Kidney (tissue), 22 donors: ENCODE measurements at places on chromosomes 2 and 18.

DNA sequence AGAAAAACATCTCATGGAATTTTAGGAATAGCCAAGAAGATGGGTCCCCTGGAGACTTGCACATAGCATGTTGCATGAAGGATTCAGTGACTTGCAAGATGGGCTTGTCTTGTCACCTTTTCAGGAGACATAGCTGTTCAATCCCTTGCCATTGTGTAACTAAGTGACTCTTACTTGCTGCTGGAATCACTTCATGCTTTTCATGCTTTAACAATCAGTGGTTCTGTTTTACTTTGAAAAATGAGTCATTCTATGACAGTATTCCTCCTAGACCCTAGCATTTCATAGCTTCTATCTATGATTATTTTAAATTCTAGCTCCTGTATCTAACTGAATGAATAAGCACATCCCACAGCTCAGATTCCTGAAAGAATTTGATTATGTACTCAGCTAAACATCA, 2.8 kb downstream of the KYNU start:
- no peak for DNase-seq

- DNase-seq = no peak
These were observed 3.4 kb downstream of the HDLBP start for GRCh38 chr2:241312082-241312481.

DNA sequence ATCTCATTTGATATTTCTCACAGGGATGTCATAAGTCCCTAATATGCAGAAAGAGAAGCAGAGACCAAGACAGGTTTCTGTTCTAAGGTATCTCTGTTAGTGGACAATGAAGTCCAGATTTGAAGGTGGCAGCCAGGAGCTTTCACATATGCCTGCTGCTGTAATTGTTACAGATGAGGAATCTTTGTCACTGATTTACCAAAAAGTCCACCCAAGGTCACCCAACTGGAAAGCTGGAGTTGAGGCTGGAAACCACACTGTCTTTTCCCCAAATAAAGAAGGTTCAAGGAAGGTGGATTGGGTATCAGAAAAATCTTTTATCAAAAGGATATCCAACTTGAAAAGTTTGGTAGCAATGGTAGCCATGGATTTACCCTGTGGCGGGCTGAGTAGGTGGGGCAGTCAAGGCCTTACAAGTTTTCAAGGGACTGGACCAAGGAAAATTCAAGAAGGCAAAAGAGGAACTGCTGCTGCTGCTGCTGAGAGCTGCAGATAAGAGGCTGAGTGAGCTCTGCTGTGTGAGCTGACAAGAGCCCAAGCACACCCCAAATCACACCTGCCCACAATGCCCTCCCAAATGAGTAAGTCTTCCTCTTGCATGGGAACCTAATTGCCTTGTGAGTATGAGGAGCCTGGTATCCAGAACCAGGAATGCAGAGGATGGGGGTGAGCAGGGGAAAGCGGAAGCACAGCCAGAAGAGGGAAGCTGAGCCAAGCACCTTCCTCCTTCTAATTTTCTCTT, 241.2 kb downstream of the ANAPC1 start:
- no peak for DNase-seq

GRCh38 chr2:64988420-64989125, 626 bp upstream of the SLC1A4 start:
- peak; percentile 92 for DNase-seq

GRCh38 chr2:120053891-120054290, 41.0 kb downstream of the EPB41L5 start:
- no peak for DNase-seq

DNA sequence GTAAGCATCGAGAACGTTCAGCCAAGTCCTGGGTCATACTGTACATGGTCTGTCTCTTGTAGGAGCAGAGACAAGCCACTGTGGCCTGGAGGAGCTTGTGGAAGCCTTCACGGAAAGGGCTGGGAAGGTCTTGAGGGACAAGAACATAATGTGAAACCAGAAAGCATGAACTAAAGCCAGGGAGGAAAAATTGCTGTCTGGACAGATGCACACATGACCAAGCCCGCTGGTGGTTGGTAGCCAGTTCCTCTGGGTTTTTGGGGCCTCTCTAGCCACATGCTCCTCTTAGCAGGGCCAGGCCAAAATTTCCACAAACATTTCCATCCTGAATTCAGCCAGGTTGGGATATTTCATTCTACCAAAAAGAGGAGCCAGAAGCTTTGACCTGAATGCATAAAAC, 196.2 kb upstream of the SIX2 start:
- DNase-seq = no peak

GRCh38 chr18:76051396-76052226, 443.4 kb downstream of the ZNF516 start:
- no peak for DNase-seq

GRCh38 chr2:231280846-231281245, 82.4 kb downstream of the ARMC9 start:
- DNase-seq = no peak

DNA sequence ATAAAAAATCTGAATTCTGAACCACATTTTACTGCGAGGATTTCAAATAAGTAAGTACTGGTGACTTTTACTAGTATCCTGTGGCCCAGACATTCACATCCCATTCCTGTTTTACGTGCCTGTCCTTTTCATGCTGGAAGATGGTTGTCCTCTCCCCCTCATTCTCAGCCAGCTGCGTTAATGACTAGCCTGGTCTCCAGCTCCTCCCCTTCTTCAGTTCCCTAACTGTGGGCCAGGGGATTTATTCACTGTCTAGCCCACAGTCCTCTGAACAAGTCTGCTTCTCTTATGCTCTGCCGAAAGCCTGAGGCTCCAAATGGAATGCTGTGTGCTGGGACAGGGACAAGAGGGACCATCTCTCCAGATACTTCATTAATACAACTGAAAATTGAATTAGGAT, 373.9 kb downstream of the PTPRM start:
- DNase-seq = peak; percentile 29

DNA sequence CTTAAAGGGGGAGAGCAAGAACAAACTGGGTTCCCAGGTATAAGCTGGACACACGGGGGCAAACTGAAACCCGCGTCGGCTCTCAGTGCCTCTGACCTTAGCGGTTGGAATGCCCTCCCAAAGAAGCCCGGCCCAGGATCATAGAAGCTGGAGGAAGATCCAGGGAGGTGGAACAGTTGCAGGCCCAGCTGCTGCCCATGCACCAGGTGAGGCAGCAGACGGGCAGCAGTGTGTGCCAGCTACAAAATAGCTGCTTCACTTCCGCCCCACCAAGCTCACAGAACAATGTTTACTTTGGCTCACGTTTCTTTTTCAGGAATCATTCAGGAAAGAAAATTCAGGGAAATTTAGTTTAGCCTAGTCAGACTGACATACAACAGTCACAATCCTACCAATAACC, 3.9 kb upstream of the ERMN start:
- DNase-seq = peak; percentile 37

- DNase-seq = peak; percentile 36
These were observed 665.2 kb upstream of the NRXN1 start for GRCh38 chr2:51697095-51697494.

DNA sequence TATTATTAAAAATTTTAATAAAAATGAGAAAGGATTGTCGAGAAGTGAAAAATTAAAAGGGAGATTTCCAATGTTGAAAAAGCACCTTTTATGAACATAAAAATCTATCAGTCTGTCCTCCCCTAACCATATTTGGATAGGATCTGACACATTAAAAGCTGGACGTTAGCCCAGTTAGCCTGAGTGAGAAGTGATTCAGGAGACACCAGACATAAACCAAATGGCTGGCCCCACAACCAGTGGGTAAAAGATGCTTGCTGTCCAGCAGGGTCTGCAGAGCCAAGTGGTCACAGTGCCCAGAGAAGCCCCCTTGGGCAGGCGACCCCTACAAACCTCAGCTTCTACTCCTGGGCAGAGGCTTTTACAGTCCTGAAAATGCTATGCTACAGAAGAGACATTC, 253.8 kb upstream of the LYPD1 start:
- peak; percentile 57 for DNase-seq

DNA sequence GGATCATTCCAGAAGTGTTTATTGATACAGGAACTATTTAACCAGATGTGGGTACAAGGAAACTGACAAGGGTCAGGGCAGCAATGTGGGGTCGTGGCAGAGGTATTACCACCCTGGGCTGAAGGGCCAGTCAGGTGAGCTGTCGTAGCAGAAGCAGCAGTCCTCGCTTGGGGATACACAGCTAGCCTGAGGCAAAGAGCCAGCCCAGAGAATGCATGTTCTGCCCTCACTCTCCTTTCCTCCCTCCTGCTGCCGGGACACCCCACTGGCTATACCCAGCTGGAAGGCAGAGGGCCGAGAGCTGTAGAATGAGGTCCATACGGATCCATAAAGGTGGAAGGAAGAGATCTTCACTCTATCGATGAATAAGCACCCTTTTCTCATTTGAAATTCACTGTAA, 32.2 kb upstream of the GBX2 start:
- no peak for DNase-seq

DNA sequence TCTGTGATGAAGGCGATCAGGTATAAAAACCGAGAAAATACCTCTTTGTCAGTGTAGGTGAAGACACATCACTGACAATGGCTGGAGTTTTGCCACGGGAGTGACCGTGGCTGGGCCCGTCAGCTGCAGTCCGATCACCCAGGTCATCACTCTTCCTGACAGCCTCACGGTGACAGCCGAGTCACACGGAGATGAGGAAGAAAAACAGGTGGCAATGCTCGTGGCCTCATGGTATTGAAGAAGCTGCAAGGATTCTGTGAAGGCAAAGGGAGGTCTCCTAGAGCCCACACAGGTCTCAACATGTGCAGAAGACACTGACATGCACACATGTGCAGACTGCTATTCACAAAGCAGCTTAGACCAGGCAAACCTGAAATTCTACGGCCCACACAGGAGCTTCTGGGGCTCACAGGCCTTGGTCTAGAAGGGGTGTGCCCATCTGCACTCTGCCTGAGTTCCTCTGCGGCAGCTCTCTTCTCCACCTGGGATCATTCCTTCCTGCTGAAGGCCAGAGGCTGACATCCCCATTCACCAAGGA, 7.4 kb downstream of the COPS9 start:
- DNase-seq = no peak

GRCh38 chr2:46369783-46370182, 72.6 kb downstream of the EPAS1 start:
- no peak for DNase-seq

- DNase-seq = no peak
These were observed 10.4 kb upstream of the ZDBF2 start for GRCh38 chr2:206263959-206264603.

DNA sequence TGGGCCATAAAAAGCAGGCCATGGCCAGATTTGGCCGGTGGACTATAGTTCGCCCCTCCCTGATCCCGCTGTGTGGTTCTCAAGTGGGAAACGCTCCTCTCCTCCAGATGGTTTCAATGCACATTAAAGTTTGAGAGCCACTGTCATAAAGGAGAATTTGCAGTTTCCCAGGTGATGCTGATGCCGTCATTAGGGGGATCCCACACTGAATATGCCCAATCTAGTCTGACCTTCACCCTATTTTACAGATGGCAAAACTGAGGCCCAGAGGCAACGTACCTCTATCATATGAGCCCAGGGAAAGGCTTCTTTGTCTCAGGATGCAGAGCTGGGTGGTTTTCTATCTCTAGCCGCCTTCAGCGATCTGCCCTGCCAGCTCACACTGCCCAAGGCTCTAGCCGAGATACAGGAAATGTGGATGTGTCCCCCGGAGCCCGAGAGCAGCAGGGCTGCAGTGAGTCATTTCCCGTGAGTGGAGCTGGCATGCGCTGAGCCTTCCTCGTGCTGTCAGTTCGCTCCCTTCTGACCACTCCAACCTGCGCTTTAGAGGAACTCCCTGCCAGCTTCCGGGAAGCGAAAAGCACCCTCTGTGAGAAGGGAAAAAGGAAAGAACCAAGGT, 116.2 kb downstream of the SMAD7 start:
- peak; percentile 94 for DNase-seq

GRCh38 chr2:207683879-207684627, 27.4 kb upstream of the CCNYL1 start:
- no peak for DNase-seq

- DNase-seq = no peak
These were observed 66.2 kb downstream of the SYT4 start for GRCh38 chr18:43211059-43211458.

DNA sequence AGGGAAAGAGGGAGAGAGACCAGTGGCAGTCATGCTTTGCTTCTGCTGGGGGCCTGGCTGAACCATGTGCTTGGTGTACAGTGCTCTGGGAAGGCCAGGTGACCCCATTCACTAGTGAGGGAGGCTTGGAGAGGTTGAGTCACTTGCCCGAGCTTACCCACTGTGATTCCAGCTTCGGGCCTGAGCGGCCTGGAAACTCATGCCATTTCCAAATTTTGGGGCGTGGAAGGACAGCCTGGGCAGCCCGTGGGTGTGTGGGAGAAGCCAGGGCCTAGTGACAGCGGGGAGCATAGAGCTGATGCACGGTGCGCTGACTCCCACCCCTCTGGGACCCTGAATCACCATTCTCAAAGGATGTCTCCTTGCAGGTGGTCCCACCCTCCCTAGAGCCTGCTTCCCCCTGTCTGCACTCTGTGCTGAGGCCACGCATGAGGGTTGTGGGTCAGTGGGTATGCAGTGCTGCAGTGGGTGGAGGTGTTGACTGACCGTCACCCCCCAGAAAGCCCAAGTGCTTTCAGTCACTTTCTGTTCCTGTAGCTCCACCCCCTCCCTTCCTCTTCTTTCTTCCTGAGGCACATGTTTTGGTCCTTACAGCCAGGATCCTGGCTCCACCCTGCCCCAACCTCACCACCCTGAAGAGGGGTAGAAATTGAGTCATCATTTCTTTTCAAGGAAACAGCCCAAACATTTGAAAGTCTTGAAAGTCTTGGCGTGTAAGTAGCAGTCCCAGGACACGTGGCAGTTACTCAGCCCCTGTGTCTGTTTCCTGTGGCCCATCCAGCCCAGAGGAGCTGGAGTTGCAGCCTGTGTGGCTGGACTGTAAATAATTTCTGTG, 69.3 kb upstream of the MCFD2 start:
- no peak for DNase-seq

- DNase-seq = no peak
These were observed 77.6 kb upstream of the ALPP start for GRCh38 chr2:232300894-232301387.

DNA sequence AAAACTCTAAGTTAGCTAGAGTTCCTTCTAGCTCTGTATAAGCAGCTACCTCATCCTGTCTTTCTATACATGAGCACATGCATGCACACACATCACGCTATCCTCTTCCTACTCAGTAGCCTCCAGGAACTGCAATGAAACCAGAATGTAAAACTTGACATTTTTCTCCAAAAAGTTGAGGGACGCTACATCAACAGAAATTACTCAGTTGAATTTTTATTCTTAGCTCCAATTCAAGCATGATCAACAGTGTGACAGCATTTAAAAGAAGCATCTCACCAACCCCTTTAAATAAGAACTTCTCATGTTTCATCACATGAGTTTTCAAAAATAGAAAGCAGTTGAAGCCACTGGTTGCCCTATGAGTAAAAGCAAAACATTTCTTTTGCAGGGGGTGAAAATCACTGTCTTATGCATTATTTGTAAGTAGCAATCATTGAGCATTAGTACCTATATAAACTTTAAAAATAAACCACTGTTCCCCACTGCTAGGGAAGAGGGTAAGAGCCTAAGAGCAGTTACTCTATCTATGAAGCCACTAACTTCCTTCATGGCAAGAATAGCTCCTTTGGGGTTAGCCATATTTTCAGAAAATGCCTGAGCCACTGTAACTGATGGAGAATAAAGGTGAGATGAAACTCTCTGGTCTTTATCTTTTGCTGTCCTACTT, 77.9 kb upstream of the ARL5A start:
- DNase-seq = no peak

- no peak for DNase-seq
These were observed 79.2 kb upstream of the PAPOLG start for GRCh38 chr2:60676706-60677330.
